Heart left ventricle (tissue), 16 donors: ENCODE measurements at places on chromosomes 12 and 14.

- H3K27me3 ChIP-seq = no peaks in the 10 kb centered on the region
- no peak overlapping the region for H3K4me3 ChIP-seq
- no peaks in the 10 kb centered on the region for H3K36me3 ChIP-seq
Observed at GRCh38 chr14:69671365-69672030, 60.1 kb downstream of the SUSD6 start.

DNA sequence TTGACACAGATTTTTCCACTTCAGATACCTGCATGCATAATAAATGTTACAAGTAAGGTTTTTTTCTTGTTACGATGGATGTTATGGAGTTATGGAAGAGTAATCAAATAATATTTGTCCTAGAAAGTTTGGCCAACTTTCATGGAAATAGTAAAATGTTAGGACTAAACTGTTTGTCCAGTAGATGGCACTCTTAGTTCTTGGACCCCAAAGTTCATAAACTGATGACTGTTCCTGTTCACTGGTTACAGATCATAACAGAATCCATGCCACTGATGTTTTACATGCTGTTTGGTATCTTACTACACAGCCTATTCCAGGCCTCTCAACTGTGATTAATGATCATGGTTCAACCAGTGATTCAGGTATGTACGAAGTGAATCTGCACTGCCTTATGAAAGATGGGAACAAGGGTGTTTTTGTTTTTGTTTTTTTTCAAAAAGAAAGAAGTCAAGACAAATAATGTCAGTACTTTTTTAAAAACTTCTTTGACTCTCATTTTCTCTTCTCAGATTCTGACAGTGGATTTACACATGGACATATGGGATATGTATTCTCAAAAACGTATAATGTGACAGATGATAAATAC is 48.8 kb upstream of the SLCO1C1 start:
- DNase-seq = no peak
- H3K36me3 ChIP-seq = peaks cover 12% of the 10 kb centered on the region
- no peak overlapping the region for H3K4me3 ChIP-seq
- H3K4me1 ChIP-seq = no peaks in the 10 kb centered on the region

DNA sequence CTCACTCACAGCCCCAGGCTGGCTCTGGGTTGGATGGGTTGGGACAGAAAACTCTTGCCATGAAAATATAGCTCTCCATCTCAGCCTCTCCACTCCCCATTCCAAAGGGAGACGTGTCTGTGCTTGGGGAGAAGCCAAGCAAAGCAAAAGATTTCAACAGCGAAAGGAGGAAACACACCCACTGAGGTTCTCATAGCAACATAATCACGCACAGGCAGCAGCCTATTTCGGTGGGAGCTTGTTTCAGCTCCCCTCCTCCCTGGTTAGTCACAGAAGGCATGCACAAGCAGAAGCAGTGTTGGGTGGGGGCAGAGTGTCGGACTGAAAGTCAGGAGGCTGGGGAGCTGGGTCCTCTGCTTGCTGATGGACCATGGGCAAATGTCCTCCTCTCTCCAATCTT is 1.9 kb upstream of the PRMT8 start:
- no peak for DNase-seq
- peaks cover 62% of the 10 kb centered on the region for H3K27me3 ChIP-seq
- no peak overlapping the region for H3K4me3 ChIP-seq
- no peaks in the 10 kb centered on the region for H3K36me3 ChIP-seq

DNA sequence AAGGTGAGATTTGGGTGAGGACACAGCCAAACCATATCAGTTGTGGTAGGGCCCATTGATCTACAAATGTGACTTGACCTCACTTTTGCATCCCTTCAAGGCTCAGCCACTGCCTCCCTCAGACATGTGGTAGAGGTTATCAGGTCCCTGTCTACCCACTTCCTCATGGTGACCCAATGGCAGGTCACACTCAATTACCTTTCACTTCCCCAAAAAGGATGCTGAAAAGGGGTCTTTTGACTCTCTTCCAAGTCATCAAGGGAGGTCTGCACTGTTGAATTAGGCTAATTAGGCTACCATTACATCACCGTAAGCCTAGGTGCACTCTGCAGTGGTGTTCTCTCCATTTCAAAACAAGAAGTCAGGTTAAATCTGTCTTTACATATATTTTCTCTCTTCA is 22.6 kb upstream of the DRAM1 start:
- peaks cover 6% of the 10 kb centered on the region for H3K4me1 ChIP-seq
- H3K27me3 ChIP-seq = no peaks in the 10 kb centered on the region
- H3K27ac ChIP-seq = peak overlapping the region; percentile 26
- H3K36me3 ChIP-seq = no peaks in the 10 kb centered on the region
- H3K4me3 ChIP-seq = no peak overlapping the region

GRCh38 chr14:64760146-64760755 is 56.0 kb downstream of the PLEKHG3 start:
- DNase-seq = peak; percentile 54
- peaks cover under 1% of the 10 kb centered on the region for H3K36me3 ChIP-seq
- H3K27me3 ChIP-seq = no peaks in the 10 kb centered on the region
- H3K4me1 ChIP-seq = peaks cover 89% of the 10 kb centered on the region
- peak overlapping the region; percentile 70 for H3K27ac ChIP-seq

GRCh38 chr12:109053382-109054123 is 1.2 kb downstream of the USP30 start:
- peaks cover 13% of the 10 kb centered on the region for H3K36me3 ChIP-seq
- H3K4me1 ChIP-seq = no peaks in the 10 kb centered on the region
- DNase-seq = no peak
- H3K27ac ChIP-seq = peak overlapping the region; percentile 89
- no peaks in the 10 kb centered on the region for H3K27me3 ChIP-seq

DNA sequence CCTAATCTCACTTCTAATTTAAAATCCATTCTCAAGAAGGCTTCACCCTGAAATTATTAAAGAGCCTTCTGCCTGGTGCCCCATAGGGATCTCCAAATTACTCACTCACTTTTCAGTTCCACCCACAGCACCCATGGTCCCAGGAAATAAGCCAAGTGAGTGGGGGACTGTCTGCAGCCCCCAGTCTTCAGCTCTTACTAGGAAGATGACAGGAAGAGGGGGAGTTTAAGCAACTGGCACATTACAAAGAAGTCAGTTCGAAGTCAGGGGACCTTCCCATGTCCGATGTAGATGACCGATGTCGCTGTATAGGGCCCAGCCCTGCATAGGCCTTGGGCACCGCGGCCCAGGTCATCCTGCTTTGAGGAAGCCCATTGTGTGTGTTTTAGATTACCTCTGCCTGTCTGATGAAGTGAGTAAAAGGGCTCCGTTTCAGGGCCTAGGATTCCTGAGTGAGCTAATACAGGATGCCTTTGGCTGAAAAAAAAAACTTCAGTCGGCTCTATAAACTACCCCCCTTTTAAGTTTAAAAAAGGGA is 1.9 kb downstream of the ACTN1 start:
- H3K27me3 ChIP-seq = no peaks in the 10 kb centered on the region
- peak overlapping the region; percentile 100 for H3K27ac ChIP-seq
- no peak for DNase-seq
- H3K36me3 ChIP-seq = no peaks in the 10 kb centered on the region
- H3K4me3 ChIP-seq = peak overlapping the region; percentile 99
- peaks cover 38% of the 10 kb centered on the region for H3K4me1 ChIP-seq

DNA sequence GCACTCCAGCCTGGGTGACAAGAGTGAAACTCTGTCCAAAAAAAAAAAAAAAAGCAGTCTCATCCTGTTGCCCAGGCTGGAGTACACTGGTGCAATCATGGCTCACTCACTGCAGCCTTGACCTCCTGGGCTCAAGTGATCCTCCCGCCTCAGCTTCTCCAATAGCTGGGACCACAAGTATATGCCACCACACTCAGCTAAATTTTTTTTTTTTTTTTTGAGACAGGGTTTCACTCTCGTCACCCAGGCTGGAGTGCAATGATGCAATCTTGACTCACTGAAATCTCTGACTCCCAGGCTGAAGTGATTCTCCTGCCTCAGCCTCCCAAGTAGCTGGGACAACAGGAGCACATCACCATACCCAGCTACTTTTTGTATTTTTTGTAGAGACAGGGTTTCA is 5.2 kb upstream of the CNPY2 start:
- no peaks in the 10 kb centered on the region for H3K27me3 ChIP-seq
- peaks cover 84% of the 10 kb centered on the region for H3K36me3 ChIP-seq
- no peak overlapping the region for H3K4me3 ChIP-seq
- no peak overlapping the region for H3K27ac ChIP-seq
- peaks cover 5% of the 10 kb centered on the region for H3K4me1 ChIP-seq

- H3K27ac ChIP-seq = no peak overlapping the region
- no peak overlapping the region for H3K4me3 ChIP-seq
- H3K36me3 ChIP-seq = no peaks in the 10 kb centered on the region
Observed at GRCh38 chr14:82422230-82422629, 888.6 kb upstream of the SEL1L start.

DNA sequence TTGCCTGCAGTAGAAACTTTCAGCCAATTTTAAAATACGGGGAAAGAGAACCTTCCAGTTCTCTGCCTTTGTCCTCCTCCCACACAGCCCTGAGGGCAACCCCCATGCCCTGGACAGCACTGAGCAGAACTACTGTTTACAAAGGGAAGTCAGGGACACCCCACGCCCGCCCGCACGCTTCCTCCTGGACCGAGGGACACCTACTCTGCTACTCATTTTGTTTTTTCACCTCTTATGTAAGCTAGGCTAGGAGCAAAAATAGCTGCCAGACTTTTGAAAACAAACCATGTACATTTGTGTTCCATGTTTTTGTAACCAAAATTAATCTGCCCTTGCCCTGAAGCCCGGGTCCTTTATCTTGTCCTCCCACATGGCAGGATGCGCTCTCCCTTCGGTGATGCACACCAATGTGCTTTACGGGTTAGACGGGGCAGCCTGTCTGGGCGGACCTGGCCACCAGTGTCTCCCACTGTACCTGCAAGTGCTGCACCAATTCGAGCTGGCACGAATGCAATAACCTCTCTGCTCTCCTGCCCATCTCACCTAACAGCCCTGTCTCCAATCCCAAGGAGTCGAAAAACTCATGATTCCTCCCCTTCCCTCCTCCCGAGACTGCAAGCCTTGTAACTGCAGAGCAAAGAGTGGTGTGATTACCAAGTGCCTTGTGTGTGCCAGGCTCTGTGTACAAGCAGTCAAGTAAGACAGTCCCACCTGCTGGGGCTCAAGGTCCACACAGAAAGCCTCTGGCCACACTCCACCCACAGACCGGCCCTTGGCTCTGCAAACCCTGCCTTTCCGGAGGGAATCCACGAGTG is 85.2 kb downstream of the CCDC88C start:
- H3K4me3 ChIP-seq = no peak overlapping the region
- no peaks in the 10 kb centered on the region for H3K27me3 ChIP-seq
- peak; percentile 81 for DNase-seq
- H3K36me3 ChIP-seq = no peaks in the 10 kb centered on the region
- peaks cover 19% of the 10 kb centered on the region for H3K4me1 ChIP-seq

GRCh38 chr12:124277394-124278241 is 17.3 kb upstream of the RFLNA start:
- no peak overlapping the region for H3K27ac ChIP-seq
- H3K27me3 ChIP-seq = peaks cover 6% of the 10 kb centered on the region
- H3K4me3 ChIP-seq = no peak overlapping the region
